ENCODE measurements at places on chromosomes 5 and 9.
A peak's percentile ranks its signal among the peaks of the same experiment; 100 is the strongest.

DNA sequence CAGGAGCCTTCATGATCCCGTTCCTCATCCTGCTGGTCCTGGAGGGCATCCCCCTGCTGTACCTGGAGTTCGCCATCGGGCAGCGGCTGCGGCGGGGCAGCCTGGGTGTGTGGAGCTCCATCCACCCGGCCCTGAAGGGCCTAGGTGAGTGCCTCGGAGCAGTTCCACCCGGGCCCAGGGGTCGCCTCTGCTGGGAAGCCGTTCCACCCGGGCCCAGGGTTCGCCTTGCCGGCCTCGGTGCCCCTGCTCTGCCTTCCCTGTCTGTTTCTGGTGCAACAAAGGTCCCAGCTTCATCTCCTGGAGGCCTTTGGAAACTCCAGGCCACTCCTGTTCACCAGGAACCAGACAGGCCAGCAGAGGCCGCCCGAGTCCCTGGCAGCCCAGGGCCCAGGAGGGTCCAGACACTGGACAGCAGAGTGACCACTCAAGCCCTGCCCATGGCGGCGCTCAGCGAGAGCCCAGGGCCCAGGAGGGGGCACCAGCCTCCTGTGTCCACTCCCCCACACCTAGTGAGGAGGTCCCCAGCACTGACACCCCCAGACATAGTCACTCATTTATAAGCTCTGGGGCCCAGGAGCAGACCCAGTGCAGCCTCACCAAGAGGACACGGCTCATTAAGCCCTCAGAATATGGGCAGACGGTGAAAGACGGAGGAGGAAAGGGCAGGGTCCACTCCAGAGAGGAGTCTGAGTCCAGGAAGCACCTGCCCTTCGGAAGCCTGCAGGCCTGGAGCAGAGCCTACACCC, 7.5 kb downstream of the SLC6A19 start:
- DNase-seq: peak; percentile 22

GRCh38 chr9:93541581-93542349, 34.6 kb upstream of the PHF2 start:
- no peak for DNase-seq

DNA sequence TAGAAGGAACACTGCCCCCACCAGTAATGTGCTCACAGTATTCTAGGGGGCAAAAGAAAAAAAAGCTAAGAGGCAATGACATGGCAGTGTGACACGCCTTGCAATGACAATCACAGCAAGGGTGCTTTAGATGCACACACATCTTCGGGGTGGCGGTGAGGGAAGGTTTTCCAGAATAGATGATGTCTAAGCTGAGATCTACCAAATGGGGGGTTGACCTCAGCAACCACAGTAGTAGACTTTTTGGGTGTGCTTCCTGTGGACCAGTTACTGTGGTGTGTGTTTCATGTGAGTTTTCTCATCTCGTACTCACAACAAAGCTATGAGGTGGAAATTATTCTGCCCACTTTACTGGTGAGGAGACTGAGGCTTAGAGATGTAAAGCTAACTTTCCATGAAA, 10.2 kb upstream of the IL12B start:
- DNase-seq: no peak

GRCh38 chr5:148539851-148540250, 114.5 kb downstream of the HTR4 start:
- no peak for DNase-seq

GRCh38 chr9:133252301-133253020, 22.5 kb downstream of the ABO start:
- DNase-seq: no peak

GRCh38 chr9:112496074-112496722, 9.6 kb downstream of the KIAA1958 start:
- DNase-seq: no peak

DNA sequence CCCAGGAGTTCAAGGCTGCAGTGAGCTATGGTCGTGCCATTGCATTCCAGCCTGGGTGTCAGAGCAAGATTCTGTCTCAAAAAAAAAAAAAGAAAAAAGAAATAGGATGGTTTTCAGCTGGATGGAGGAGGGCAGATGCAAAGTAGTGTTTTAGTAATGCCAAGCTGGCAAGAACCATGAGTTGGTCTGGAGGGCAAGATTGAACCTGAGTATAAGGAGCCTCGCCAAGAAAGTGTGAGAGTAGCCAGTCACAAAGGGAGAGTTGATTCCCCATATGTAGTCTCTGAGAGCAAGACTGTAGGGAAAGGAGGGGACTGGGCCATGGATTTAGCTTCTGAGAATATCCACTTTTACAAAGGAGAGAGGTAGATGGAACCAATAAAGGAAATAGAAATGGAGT, 6.9 kb downstream of the TNFAIP8 start:
- DNase-seq: no peak

DNA sequence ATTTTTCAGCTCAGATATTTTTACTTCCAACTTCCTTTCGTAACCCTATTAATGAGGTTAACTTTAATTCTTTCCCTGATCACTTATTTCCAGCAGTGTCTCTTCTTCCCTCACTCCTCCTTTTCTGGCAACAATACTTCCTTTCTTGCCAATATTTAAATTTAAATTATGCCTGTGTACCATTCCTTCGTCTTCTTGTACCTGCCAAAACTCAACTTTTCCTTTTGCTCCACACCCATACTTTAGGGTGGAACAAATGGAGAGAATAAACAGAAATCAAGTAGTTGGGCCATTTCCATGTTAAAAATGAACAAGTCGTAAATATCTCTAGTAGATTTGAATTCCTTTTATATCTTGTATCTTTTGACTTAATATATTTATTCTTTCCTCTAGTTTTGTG, 66.0 kb downstream of the FER start:
- DNase-seq: no peak

DNA sequence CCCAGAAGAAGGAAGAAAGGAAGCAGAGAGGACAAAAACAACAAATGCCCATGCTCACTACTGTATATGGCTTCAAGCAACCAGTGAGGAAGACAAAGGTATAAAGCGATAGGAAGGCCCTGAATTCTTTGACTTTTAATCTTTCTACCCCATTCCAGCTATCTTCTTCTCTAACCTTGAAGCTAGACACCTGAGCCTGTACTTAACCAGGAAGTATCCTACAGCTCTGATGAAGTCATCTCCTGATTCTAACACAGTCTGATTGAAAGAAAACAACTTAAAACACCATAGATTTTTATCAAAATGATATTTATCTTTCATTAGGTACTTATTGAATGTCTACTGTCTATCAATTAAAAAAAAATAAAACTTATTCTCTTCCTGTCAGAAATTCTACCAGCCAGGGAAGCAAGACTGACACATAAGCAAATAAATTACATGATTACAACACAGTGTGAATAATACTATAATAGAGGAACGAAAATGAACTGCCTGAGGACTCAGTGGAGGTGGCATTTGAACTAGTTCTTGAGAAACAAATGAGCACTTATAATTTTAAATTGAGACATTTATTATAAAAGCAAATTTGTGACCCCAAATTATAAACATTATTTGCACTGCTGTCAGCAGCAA, 123.3 kb upstream of the ELL2 start:
- no peak for DNase-seq

DNA sequence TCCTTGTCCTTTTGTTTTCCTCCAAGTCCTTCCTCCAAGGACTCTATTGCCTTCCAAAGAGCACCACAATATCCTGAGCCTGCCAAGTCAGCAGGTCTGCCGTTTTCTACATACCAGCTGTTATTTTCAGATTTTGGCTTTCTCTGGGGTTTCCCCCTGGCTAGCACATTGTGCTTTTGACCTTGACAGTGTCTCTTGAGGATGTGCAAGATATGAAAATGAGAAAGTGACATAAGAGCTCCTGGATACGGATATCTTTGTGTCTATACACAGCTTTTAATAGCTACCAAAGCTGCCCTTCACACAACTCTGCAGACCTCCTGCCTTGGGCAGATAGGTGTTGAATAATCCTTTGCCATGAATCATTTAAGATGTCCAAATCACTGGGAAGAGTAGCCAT, 67.0 kb downstream of the HAPLN1 start:
- no peak for DNase-seq

DNA sequence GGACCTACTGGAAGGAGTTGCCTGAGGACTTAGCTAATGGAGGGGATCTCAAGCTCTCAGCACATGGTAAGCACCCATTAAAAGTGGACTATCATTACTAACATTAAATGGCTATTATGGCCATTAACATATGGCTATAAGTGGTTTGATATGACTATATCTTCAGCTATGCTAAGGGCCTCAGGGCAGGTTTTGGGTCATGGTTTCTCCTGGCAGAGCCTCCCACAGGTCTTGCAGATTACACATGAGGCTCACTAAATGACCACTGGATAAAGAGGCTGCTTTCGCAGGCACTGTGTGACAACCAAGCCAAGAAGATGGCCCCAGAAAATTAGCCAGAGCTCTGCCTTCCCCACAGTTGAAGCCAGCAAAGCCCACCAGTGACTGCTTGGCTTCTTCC, 15.4 kb downstream of the CCNJL start:
- no peak for DNase-seq

GRCh38 chr5:91443761-91444467, 60.8 kb upstream of the ARRDC3 start:
- DNase-seq: no peak

- no peak for DNase-seq
These were observed 197.7 kb downstream of the PLK2 start for GRCh38 chr5:58262226-58262625.
